Astrocyte (in vitro differentiated cells and primary cell): ENCODE measurements at places on chromosomes 2 and 18. TPM values are rescaled to one million over a fixed set of nuclear protein-coding genes. Genes with fewer than 3 reads are reported as not detected.

GRCh38 chr18:59788791-59789106 is 91.5 kb upstream of the CCBE1 start:
- no peak overlapping the region for H3K27ac ChIP-seq
- peaks cover 12% of the 10 kb centered on the region for H3K4me1 ChIP-seq
- no peak for DNase-seq
- no peaks in the 10 kb centered on the region for H3K36me3 ChIP-seq

- no peak for DNase-seq
- H3K36me3 ChIP-seq, result peaks cover 7% of the 10 kb centered on the region
- H3K27ac ChIP-seq, result no peak overlapping the region
- no peaks in the 10 kb centered on the region for H3K4me1 ChIP-seq
- H3K4me3 ChIP-seq, result no peak overlapping the region
Measured at GRCh38 chr2:240467149-240467642, 31.7 kb downstream of the GPC1 start.

HOXD12 gene
- not detected in 2 replicates for total RNA-seq

AQP12A gene
- not detected in 2 replicates for total RNA-seq
